ENCODE measurements at places on chromosomes 16 and 17.
A peak's percentile ranks its signal among the peaks of the same experiment; 100 is the strongest.

GRCh38 chr16:1821861-1822611 lies 4.6 kb downstream of the HAGH start:
- DNase-seq, result no peak

GRCh38 chr16:89216315-89217137 lies 977 bp upstream of the ZNF778 start:
- DNase-seq, result peak; percentile 86

- DNase-seq, result no peak
Measured at GRCh38 chr16:66358231-66358630, 8.3 kb upstream of the CDH5 start.

GRCh38 chr16:55179411-55179810 lies 144.6 kb upstream of the IRX6 start:
- DNase-seq, result no peak

GRCh38 chr16:6492742-6493141 lies 839.9 kb upstream of the RBFOX1 start:
- DNase-seq, result no peak

GRCh38 chr17:35849469-35850348 lies 19.0 kb downstream of the HEATR9 start:
- DNase-seq, result peak; percentile 68

GRCh38 chr16:4152267-4152666 lies 36.0 kb upstream of the ADCY9 start:
- DNase-seq, result no peak

DNA sequence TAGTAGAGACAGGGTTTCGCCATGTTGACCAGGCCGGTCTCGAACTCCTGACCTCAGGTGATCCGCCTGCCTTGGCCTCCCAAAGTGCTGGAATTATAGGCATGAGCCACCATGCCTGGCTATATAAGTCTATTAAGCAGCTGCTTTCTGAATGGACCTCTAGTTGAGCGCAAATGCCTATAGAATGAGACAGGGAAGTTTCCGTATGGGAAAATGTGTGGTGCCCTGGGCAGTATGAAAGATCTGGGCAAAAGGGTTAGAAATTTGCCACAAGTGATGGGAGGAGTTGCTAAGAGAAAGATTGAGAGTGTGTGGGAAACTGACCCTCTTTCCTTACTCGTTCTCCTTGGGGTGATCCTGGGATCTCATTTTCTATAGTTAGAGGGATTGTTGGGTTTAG lies 26.3 kb downstream of the SLC6A2 start:
- DNase-seq, result no peak

GRCh38 chr16:10852286-10852685 lies 24.7 kb upstream of the CIITA start:
- DNase-seq, result no peak

DNA sequence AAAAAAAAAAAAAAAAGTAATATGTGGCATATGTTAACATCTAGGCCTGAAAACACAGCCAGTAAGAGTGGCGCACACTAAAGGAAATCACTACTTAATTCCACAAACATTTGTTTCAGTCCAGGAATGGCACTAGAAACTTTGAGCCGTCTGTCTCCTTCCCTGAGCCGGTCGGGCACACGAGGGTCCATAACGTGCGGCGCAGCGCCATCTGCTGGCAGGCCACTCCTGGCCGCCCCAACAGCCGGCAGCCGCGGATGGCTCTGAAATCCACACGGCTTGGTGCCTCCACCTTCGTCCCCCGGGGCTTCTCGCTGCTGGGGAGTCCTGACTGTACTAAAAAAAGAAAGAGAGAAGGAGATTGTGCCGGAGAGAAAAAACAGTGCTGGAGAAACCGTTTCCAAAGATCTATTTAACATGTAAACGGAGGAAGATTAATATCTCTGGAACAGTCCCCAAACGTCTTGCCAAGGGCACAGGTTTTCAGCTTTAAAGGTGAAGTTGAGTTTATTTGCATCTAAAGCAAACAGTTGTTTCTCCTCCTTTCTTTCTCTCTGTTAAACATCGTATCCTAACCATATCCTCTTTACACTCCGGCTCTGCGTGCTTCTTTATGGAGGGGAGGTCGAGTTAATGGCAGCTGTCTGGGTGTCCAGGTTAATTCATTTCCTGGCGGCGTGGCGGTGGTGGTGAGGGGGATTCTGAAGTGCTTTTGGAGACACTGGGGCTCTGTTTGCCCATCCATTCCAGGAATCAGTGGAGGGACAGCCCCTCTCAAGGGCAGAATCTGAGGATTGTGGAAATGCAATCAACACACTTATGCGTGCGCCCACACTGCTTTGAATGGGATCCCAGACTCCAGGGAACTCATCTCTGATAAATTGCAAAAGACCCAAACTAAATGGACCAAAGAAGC lies 611.3 kb upstream of the SALL1 start:
- peak; percentile 83 for DNase-seq

- DNase-seq, result no peak
Measured at GRCh38 chr17:75102385-75102821, 7.4 kb upstream of the ARMC7 start.

DNA sequence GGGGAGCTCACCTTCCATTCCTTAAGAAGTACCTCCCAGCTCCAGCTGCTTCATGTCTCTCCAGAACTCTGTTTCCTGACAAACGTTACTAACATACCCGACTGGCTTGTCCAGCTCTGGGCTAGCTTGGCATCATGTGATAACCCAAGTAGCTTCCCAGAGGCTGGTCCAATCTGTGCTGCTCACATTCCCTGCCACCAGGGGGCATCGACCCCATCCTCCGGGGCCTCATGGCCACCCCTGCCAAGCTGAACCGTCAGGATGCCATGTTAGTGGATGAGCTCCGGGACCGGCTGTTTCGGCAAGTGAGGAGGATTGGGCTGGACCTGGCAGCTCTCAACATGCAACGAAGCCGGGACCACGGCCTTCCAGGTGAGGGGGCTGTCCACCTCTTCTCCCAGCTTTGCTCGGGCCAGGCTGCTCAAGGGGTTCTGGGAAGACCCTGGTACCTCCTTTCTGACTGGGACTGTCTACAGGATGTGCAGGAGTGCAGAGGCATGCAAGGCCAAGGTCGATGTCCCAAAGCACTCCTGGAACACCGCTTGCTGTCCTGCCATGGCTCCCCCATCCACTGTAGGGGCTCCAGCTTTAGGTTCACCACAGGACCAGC lies 7.6 kb downstream of the EPX start:
- DNase-seq, result peak; percentile 81

DNA sequence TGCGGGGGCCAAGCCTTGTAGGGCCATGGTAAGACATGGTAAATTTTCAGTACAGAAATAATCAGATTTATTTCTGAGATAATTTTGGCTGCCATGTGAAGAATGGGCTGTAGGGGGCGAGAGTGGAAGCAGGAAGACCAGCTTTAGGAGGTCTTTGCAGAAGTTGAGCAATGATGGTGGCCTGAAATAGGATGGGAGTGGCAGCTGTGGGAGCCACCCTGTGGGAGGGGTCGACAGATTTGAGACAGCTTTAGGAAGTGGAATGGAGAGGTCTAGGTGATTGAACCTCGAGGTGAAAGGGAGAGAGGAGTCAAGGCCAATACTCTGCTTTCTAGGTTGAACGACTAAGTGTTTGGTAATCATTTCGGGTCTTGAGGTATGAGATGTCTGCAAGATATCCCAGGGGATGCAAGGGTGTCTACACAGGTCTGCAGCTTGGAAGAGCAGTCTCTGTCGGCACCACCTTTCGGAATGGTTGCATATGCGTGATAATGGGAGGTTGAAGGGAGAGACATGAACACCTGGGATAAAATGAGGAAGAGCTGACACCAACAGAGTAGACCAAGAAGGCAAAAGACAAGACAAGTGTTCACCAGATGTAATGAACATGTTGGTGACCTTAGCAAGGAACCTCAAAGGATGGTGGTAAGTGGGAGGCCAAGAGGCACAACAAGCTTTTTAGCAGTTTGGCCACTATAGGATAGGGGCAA lies 4.2 kb upstream of the ATXN7L3 start:
- DNase-seq, result peak; percentile 83

- DNase-seq, result no peak
Measured at GRCh38 chr17:78555746-78556401, 21.3 kb downstream of the DNAH17 start.

DNA sequence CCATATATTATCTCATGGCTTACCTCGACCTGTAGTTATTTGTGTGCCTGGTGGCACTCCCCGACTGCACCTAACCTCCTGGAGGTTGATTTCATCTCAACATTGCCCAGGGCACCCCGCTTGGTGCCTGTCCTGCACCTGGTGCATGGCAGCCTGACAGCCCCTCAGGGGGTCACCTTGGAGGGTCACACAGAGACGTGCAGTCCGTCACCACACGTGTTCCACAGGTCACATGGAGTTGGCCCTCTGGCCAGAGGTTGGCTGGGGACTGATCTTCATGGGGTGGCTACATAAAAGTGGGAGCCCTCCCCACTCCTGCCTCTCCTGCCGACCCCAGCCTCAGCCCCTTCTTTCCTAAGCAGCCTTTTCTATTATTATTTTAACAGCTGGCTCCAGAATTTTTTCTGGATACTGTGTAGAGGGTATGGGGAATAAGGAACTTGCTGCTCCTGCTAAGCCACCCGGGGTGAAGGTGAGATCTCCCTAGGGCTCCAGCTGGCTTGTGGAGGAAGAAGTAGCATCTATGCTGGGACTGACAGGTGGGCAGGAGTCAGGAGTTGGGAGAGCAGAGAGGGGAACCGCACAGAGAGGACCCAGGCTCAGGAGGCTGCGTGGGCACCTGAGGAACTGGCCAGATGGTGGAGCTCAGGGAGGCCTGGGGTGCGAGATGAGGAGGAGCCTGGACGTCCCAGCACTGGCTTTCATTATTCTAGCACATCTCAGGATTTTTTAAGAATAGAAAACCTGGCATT lies 12.5 kb upstream of the NKD1 start:
- no peak for DNase-seq

DNA sequence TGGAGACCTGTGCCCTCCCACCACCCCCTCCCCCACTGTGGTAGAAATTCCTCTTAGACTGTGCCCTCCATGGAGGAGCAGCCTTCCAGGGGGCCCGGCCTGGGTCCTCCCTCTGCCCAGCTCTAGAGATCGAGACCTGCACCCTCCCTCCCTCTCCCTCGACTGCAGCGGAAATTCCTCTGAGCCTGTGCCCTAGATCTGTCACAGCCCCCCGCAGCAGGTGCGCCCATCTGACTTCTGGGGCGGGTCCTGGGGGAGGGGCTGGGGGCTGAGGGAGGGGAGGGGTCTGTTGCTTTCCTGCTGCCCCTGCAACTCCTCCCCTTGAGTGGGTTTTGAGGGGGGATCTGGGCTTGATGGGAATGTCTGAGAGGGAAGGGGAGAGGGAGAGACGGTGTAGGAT lies 177.8 kb upstream of the GSE1 start:
- no peak for DNase-seq

- no peak for DNase-seq
Measured at GRCh38 chr16:29916979-29917378, 9.0 kb downstream of the KCTD13 start.

DNA sequence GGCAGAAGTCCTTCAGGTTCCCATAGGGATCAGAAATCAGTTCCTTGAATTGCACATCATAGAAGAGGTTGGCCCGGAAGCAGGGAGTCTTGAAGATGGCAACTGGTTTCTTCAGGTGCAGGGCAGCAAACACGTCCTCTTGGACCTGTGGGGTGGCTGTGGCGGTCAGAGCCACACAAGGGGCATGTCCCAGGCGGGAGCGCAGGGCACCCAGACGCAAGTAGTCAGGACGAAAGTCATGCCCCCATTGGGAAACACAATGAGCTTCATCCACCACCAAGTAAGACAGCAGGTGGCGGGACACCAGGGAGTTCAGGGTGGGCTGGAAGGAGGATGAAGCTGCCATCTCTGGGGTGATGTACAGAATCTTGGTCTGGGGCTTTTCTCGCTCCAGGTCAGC lies 4.4 kb downstream of the RECQL5 start:
- no peak for DNase-seq

DNA sequence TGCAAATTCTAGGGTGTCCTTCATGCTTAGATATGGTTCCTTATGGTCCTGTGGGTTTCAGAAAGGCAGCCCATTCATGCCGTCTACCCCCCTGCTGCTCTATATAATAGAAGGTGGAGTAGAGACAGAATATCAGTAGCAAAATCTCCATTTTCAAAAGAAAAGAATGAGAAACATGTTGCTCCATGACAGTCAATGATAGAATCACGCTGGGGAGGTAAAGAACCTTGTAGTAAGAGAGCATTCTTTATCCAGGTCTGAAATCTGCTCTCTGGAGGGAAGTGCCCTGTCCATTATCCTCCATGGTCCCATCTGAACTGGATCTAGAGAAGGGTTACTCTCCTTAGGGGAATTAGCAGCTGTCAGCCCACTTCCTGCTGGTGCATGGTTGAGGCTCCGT lies 272.8 kb downstream of the WWOX start:
- DNase-seq, result no peak

GRCh38 chr16:85639529-85640253 lies 26.6 kb downstream of the GSE1 start:
- DNase-seq, result no peak

DNA sequence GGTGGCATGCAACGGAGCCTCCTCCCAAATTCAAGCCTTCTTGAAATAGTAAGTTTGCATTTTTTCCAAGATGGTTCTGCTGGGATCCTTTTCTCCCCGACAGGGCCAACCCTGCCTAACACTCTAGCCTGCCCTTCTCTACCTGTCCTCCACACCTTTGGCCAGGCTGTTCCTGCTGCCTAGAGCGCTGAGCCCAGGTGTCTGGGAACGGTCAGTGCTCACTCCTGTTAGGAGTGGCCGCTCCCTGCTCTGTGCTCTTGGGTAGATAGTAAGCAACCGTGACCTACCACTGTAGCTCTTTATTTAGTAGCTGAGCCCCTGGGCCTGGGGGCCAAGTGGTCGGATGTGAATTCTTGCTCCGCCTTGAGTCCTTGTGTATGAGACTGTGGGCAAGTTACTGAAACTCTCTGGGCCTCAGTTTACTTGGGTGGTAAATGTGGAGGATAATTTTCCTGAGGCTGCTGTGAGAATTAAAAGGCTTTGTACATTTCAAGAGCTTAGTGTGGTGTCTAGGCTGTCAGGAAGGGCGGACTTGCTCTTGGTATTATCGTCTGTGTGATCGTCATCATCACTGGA lies 44.0 kb upstream of the GSE1 start:
- DNase-seq, result no peak

GRCh38 chr16:14029658-14030057 lies 41.5 kb upstream of the MRTFB start:
- DNase-seq, result no peak

DNA sequence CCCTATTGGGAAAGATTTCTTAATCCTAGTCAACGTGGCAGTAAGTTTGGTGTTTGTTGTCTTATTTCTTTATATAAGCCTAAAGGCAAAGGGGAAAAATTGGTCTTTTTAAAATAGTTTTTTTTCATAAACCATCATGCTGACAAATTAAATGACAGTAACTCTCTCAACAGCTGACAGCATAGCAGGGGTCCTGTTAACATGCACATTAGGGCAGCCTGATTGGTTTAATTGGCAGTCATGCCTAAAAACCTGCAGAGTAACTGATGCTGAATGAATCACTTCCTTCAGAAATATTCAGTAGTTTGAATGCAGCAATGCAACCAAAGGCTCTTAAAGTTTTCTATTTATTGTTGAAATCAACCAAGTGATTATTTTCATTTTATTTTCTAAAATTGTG lies 85.4 kb downstream of the ITFG1 start:
- no peak for DNase-seq

GRCh38 chr17:49240619-49241018 lies 10.0 kb upstream of the PHOSPHO1 start:
- no peak for DNase-seq

- no peak for DNase-seq
Measured at GRCh38 chr17:2108170-2108569, 53.3 kb downstream of the HIC1 start.

GRCh38 chr16:31712064-31712540 lies 161.5 kb upstream of the ZNF267 start:
- DNase-seq, result no peak

GRCh38 chr16:73378471-73378870 lies 330.5 kb upstream of the ZFHX3 start:
- no peak for DNase-seq

GRCh38 chr17:16027708-16028584 lies 28.3 kb downstream of the TTC19 start:
- DNase-seq, result peak; percentile 62
